ENCODE measurements at places on chromosomes 16 and 17.
A peak's percentile ranks its signal among the peaks of the same experiment; 100 is the strongest.

GRCh38 chr16:82231008-82231787 lies 61.2 kb upstream of the MPHOSPH6 start:
- no peak for DNase-seq

DNA sequence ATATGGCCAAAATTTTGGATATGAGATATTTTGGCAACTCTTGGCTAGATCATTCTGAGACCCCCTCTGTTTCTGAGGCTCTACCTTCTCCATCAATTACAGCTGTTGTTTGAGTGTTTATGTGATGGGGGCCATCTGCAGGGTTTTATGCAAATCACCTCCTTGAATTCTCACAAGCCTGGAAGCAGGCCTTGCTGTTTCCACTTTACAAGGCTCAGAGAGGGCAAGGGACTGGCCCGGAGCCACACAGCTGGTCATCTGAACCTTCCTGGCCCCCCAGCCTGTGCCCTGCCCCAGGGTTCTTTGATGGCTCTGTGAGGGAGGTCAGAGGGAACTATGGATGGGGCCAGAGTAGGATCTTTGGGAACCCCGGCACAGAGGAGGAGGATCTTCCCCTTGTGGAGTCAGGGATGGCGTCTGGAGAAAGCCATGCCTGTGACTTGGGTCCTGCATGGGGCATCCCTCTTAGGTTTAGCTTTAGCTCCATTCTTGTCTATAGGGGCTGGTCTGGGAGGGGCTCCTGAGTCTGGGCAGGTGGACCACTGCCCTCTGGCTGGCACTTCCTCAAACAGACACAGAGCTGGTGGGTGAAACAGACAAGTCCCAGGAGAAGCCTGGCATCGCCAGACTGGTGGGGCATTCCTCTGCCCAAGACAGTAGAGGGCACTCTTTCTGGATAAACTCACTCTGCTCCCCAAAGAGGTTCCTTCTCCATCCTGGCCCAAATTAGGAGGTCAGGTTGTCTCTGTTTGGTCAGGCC lies 26.2 kb downstream of the IL21R start:
- DNase-seq: no peak

GRCh38 chr17:49259663-49260010 lies 29.1 kb upstream of the PHOSPHO1 start:
- no peak for DNase-seq

- DNase-seq: no peak
These were observed 4.0 kb upstream of the SMTNL2 start for GRCh38 chr17:4580291-4580690.

GRCh38 chr17:60089096-60089806 lies 10.5 kb upstream of the HEATR6 start:
- DNase-seq: no peak

GRCh38 chr17:56893503-56893902 lies 20.3 kb downstream of the TRIM25 start:
- DNase-seq: no peak

DNA sequence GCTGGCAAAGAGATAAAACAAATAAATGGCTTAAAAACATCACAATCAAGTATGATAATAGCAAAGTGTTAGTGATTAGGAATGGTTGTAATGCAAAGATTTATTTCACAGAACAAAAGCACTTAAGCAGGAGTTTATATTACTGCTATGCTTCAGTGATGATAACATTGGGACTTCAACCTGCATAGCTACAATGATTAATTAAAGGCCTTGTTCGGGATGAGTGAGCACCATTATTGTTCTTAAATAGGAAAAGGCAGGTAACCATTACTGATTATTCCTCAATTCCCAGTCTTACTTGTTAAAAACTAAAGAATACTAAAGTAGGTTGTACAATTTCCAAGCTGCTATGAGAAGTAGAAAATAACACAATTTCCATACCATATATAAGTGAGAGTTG lies 1247.5 kb upstream of the CDH8 start:
- no peak for DNase-seq

DNA sequence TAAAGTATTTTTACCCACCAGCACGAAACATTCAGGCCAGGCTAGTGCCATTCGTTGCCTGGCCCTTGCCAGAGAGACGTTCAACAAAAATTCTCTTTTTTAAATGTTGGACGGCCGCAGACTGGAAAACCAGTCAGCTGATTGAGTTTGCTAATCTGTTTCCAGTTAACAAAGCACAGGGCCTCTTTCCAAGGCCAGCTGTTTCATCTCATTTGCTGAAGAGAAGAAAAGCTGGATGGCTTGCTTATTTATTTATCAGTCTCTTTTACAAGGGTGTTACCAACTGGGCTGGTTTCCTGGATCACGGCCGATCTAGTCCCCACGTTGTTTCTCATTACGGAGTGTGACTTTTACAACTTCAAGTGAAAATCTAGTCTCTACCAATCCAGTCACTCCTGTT lies 418.7 kb upstream of the DYNLRB2 start:
- DNase-seq: no peak

DNA sequence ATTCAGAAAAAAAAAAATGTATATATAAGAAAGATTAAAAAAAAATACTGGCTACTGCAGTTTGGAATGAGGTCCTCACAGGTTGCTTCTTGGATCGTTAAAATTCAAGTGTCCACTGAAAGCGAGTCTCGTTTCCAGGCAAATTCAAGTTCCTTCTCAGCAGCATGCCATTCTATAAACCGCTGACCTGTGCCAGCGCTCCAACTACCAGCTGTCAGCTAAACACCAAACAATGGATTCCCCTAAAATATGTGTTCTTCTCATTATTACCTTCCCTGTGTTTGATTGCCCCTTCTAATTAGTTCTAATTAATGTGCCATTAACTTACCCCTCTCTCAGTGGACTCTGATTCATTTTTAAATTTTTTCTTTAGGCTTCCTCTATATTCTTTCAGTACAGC lies 92.4 kb downstream of the DNAH9 start:
- no peak for DNase-seq

GRCh38 chr17:60151355-60151754 lies 1.6 kb downstream of the CA4 start:
- no peak for DNase-seq

DNA sequence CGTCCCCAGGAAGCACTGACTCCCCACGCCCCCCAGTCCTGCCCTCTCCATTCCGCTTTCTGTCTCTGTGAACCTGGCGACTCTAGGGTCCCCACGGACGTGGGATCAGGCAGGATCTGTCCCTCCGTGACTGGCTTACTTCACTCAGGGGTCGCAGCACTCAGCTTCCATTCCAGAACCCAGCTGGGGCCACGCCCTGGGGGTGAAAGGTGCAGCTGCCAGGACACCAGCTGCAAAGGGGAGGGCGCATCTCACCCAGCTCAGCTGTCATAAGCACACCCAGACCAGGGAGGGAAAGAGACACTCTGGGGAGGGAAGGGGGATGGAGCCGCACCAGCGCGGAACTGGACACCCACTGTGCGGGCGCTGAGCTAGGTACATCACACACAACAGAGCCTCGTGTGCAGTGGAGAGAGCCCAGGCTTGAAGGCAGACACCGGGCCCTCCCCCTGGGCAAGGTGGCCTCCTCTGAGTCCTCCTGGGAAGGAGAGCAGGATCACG lies 18.5 kb upstream of the HEXD start:
- DNase-seq: no peak

DNA sequence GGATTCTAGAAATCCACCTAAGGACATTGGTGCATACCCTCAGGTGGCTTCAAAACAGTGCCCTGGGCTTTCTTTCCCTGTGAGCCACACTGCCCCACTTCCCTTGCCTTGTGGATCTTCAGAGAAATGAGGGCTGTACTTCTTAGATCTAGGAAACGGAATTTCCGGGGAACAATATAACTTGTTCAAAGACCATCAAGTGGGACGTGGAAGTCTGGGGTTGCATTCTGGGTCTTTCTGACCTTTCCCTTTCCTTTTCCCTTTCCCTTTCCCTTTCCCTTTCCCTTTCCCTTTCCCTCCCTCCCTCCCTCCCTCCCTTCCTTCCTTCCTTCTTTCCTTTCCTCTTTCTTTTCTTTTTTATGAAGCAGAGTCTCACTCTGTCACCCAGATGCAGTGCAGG lies 97.1 kb upstream of the SALL1 start:
- DNase-seq: no peak

DNA sequence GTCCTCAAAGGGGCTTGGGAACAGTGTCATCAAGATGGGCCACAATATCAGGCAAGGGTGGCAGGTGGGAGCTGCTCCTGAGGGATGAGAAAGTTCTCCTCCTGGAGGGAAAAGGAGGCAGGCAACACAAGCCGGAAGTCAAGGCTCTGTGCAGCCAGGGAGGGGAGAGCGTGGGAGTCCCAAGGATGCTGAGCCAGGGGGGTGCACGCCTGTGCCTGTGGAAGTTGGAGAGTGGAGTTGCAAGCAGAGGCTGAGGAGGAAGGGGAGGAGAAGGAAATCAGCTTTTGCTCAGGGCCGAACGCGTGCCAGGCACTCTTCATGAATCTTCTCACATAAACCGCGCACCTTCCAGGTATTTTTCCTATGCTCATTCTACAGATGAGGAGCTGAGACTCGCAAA lies 7.4 kb upstream of the SLC13A2 start:
- DNase-seq: no peak

DNA sequence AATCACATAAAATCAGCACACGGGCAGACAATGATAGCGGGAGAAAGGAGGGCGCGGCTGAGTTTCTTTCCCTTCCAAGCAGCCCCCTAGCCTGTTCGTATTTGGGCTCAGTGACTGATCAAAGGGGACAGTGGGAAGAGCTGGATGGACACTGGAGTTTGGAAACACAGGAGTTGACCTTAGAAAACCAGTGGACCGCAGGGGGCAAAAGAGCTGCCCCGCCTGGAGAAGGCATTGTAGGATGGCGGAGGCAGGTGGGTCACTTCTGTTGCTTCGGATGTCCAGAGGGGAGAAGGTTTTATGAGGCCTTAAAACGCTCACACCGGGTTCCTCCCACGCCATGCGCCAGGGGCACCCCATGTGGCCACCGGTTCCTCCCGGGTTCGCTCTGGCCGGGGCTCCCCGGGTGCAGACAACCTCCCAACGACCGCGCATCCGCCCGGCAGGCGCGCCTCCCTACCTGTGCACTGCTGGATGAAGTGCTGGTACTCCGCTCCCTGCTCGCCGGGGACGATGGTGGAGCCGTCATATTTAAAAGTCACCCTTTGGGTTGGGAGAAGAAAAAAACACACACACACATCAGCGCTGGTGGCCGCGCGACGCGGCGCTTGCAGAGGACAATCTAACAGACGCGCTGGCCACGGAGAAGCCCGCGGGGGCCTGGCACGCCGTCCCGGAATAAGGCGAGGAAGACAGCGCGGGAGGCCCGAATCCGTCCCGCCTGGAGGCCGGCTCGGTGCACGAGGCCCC lies 662 bp downstream of the COTL1 start:
- DNase-seq: peak; percentile 51

DNA sequence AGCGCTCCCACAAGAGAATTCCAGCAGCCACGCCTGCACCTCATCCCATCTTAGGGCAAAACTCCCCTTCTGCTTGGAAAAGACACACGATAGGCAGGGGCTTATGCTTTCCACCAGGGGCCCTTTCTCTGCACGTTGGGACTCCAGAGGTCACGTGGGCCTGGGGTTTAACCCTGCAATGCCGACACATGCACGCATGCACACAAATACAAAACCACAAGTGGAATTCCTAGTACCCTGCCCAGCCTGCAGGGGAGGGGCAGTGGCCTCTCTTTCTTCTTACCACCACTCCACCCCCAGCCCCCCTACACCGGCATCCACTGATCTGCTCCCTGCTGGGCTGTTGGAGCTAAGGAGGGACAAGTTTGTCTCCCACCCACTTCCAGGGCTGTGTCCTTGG lies 16.8 kb upstream of the CCDC182 start:
- no peak for DNase-seq

DNA sequence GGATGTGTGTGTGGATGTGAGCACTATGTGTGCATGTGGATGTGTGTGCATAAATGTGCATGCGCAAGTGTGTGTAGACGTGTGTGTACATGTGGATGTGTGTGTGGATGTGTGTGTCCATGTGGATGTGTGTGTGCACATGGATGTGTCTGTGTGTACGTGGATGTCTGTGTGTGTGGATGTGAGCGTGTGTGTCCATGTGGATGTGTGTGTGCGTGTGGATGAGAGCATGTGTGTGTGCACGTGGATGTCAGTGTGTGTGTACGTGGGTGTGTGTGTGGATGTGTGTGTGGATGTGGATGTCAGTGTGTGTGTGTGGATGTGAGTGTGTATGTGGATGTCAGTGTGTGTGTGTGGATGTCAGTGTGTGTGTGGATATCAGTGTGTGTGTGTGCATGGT lies 63.6 kb upstream of the DOC2B start:
- DNase-seq: no peak

GRCh38 chr17:65143889-65144604 lies 6.9 kb downstream of the RGS9 start:
- DNase-seq: no peak

DNA sequence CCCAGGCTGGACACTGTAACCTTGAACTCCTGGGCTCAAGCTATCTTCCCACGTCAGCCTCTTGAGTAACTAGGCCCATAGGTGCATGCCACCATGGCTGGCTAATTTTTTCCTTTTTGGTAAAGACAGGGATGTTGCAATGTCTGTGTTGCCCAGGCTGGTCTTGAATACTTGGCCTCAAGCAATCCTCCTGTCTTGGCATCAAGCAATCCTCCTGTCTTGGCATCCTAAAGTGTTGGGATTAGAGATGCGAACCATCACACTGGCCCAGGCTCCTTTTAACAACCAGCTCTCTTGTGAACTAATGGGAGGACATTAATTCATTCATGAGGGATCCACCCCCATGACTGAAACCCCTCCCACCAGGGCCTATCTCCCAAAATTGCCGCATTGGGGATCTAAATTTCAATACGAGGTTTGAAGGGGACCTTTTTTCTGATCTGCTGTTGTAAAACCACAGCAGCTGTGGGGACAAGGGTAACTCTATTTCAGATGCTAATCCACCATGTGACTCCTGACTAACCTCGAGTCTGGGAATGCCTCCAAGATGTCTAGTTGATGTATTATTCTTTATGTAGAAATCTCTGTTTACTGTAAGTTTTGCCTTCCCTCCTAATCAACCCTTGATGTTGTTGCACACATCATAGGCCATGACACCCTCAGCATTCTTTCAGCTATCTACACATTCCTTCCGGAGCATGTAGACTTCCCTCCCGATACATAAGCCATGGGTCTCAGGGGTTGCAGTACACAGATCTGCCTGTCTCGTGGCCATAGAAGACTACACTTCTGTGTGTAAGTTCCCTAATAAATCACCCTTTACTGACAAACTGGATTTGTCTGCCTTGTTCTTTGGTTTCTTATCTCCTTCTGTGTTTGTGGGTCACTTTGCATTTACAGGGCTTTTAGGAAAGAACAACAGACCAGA lies 37.6 kb downstream of the RNF112 start:
- DNase-seq: no peak

DNA sequence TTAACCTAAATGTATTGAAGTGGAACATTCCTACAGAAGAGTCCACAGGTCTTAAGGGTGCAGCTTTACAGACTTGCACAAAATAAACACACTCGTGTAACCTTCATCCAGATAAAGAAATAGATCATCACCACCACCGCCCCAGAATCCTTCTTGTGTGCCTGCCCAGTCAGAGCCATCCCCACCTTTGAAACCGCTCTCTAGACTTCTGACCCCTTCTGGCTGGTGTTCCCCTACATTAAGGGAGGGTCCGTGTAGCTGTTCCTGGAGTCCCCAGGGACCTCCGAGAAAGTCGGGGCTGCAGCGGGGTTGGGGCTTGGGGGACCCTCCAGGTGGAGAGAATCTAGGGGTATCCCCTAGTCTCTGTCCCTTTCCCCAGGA lies 9.4 kb downstream of the TBX4 start:
- no peak for DNase-seq

- DNase-seq: no peak
These were observed 24.9 kb downstream of the USP31 start for GRCh38 chr16:23124315-23124714.

- peak; percentile 59 for DNase-seq
These were observed 780 bp upstream of the DCAKD start for GRCh38 chr17:45052052-45052772.

GRCh38 chr16:29644973-29645693 lies 17.9 kb upstream of the SPN start:
- DNase-seq: no peak

Measured in CD4-positive, alpha-beta T cell treated with Interferon alpha-2 for 1 hour (primary cell).